ENCODE measurements at places on chromosomes 2 and 18. TPM values are rescaled to one million over a fixed set of nuclear protein-coding genes. Genes with fewer than 3 reads are reported as not detected.

Gene MAL
- total RNA-seq, result not detected

Gene ST6GAL2
- total RNA-seq, result under 0.01 TPM

Gene AMER3
- total RNA-seq, result not detected

Gene LYG2
- total RNA-seq, result not detected

Gene DHRS9
- not detected for total RNA-seq

- no peak for DNase-seq
Observed at GRCh38 chr2:178905261-178905660, 98.0 kb upstream of the TTN start.

GRCh38 chr18:79511271-79511670 lies 115.5 kb downstream of the NFATC1 start:
- DNase-seq, result no peak

GRCh38 chr2:213227458-213227857 lies 56.8 kb upstream of the SPAG16 start:
- DNase-seq, result no peak

- no peak for DNase-seq
Observed at GRCh38 chr18:42758852-42759251, 356.6 kb downstream of the RIT2 start.

DNA sequence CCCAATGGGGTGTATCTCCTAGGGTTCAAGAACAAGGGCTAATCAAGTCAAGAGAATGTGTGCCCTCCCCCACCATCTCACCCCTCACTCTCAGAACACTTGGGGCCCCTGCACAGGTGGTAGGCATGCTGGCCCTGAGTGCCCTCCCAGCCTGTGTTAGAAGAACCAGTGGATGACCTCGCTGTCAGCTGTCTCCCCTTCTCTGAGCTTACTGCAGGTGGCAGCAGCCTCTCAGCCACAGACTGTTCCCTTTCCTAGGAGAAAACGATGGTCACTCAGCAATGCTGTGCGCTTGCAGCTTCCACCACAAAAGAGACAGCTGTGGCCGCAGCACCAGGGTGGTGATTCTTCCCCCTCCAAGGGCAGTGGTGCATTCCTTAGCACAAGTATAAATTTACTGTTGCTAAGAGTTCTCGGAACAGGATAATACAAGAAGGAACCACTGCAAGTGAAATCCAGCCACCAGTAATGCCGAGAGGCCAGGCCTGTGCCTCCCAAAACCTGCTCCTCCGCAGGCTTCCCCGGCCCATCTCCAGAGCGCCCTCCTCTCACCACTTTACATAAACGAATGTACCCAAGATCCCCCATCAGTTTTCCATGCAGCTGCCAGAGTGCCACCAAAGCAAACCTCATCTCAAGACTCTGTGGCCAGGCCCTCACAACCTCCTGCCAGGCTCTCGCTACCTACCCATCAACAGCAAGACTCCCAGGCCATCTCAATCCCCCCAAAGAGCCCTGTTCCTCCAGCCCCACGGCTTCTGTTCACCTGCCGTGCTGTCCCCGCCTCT lies 935 bp upstream of the RAMP1 start:
- peak; percentile 85 for DNase-seq

DNA sequence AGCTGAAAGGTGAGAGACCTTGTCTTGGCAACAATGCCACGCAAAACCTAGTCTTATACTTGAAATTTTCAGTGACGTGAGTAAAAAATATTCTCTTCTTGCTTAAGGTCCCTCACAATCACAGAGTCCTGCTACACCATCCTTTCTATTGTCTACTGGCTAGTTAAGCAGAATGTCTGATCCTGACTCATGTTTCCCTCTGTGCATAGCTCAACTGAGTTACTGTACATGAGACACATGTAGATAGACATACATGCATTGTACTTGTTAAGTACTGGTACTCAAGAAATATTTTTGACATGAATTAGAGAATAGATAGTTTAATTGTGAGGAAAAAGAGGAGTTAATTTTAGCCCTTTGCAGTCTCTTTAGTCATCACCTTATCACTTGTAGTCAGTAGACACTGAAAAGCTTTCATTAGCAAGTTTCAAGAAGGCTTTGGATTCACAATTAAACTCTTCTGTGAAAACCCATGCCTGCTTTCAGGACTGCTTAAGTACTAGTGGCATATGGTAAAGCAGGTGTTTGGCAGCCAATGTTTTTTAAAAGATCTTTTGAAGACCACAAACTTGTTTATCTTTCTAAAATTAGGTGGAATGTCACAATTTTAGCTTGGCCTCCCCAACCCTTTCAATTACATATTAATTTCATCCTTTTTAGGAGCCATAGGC lies 158.7 kb upstream of the CCDC150 start:
- no peak for DNase-seq

DNA sequence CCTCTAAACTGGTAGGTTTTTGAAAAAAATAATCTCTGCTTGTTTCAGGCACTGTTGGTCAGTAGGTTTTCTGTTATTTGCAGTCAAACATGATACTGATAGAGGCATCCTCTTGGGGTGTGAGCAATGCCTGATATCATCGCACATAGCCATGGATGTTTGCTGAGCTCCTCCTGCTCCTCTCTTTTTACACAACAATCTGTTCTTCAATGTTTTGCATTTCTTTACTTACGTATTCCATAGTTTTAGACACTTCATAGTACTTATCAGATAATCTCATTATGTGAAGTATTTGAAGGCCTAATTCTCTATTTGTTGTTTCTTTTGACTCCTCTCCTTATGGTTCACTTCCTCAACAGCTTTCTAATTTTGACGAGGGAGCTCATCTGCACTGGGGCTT lies 23.0 kb upstream of the HS6ST1 start:
- DNase-seq, result no peak

DNA sequence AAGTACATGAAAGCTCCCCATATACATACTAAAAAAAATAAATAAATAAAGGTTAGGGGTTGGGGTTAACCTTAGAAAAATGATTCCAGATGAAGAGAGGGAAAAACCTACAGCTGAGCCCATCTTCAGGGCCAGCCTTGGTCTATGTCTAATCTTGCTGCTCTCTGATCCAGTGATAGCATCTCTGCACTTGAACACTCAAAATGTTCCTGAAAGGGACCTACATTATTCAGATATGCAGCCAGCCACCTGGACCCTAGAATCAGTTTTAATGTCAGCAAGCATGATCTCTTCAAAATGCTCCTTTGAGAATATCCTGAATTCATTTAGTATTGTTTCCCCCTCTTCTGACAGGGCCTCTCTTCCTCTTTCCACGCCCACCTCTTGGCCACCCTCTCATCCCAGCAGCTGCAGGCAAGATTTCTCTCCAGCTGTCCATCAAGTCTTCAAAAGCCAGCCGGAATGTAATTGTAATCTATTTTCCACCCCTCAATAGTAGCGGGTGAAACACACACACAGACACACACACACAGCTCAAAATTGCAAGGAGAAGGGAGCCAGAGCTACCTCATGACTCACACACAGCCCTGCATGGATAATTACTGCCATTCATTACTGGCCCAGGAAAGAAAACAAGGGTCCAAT lies 135.5 kb downstream of the MYO3B start:
- DNase-seq, result no peak

DNA sequence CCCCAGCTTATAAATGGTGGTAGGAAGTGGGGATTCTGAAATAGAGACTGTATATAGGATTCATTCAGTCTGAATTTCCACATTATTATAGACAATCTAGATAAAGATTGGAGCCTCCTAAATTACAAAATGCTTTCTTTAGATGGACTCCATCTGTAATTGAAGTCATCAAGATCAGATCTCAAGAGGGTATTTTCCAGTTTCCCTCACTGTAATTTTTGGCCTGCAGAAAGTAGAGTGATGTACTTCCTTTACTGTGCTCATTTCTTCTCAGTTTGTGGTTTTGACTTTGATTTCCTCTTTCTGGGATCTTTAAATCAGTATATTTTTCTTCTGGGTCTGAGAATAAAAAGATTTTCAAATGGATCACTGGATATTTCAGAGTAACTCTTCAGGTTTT lies 7.2 kb downstream of the BABAM2 start:
- no peak for DNase-seq
